ENCODE measurements at places on chromosomes 4 and X. TPM values are rescaled to one million over a fixed set of nuclear protein-coding genes. Genes with fewer than 3 reads are reported as not detected.

Gene CT47A7
- total RNA-seq: not detected

Gene UGT2A1
- total RNA-seq: not detected

Gene KIAA1210
- total RNA-seq: not detected

Gene MTTP
- not detected for total RNA-seq

Gene CNKSR2
- total RNA-seq: 0.27 TPM

Gene HHIP
- not detected for total RNA-seq

Gene SMIM10L2A
- total RNA-seq: 0.80 TPM

Gene ZXDA
- 1.4 TPM for total RNA-seq

Gene NELFA
- 28.0 TPM for total RNA-seq

Gene RPS6KA6
- total RNA-seq: 0.23 TPM

Gene SMPX
- not detected for total RNA-seq

Gene PNMA5
- total RNA-seq: not detected

Gene MAML3
- 0.27 TPM for total RNA-seq

All from hair follicular keratinocyte (primary cell).